Urothelium cell line (cell line): ENCODE measurements at places on chromosomes 7 and 10.

DNA sequence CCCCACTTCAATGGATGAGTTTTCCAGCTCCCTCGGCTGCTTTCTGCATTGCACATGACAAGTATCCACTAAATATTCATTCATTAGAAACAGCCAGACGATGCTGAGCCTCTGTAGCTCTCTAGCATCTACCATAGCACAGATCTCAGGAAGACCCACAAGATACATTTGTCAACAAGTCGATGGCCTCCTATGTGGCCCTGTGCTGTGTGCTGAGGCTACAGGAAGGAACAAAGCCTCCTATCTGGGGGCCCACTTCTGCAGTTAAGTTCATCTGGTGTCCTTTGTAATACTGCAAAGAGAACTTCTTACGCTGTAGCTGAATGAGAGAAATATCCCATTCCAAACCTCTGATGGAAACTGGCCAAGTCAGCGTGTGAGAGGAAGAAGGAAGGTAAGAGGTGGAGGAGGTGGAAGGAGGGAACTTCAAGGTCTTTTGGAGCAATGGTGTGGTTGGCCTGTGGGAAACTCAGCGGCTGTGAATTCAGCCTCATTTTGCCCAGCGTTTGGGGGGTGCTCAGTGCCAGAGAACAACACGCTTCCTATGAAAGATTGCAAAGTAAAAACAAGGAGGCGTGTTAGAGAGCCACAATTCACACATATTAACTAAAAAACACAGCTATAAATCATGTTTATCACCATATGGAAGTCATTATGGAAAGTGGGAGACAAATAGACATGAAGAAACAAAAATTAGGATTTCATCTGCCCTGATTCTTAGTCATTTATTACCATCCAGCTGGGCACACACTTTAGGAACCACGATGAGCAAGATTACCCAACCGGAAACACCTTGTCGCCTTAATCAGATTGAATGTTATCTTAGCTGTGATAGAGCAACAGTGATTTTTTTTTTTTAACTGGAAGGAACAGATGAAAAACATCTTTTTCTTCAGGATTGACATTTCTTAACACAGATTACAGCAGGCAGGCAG is 62.2 kb upstream of the USP6NL start:
- DNase-seq: no peak

GRCh38 chr7:53475776-53476175 is 440.3 kb downstream of the POM121L12 start:
- DNase-seq: no peak

GRCh38 chr10:130470286-130470685 is 334.1 kb downstream of the GLRX3 start:
- DNase-seq: no peak

DNA sequence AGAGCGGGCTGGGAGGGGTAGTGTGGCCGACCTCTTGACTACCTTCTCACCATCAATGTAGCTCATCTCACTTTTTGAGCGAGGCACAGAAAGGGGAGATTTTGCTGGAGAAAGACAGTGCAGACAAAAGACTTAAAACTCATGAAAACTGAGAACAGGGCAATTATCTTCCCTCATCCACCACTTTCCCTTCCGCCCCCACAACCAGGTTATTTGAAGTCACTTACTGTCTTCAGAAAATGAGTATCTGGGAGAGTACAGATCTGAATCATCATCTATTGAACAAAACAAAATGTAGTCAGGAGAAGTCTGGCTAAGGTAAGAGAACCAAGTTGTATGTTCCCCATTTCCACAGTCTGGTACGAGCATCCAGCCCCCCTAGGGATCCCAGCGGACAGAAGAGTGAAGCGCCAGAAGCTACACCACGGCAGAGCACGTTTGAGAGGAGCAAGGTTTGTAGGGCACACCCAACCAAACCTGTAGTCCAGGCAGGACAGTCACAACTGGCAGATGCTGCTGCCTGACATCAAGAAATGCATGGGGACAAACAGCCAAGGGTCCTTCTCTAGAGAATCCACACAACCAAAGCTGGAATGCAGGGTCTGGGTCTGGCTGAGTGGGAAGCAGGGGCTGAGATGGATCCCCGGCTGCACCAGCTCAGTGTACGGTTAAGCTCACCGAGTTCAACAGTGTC is 93.4 kb upstream of the PDLIM1 start:
- DNase-seq: no peak

GRCh38 chr10:25565570-25565969 is 368.5 kb upstream of the MYO3A start:
- no peak for DNase-seq

- DNase-seq: no peak
Measured at GRCh38 chr7:20959281-20959680, 172.6 kb upstream of the SP8 start.
